Dorsolateral prefrontal cortex (tissue), 122 donors: ENCODE measurements at places on chromosomes 2 and 18.

DNA sequence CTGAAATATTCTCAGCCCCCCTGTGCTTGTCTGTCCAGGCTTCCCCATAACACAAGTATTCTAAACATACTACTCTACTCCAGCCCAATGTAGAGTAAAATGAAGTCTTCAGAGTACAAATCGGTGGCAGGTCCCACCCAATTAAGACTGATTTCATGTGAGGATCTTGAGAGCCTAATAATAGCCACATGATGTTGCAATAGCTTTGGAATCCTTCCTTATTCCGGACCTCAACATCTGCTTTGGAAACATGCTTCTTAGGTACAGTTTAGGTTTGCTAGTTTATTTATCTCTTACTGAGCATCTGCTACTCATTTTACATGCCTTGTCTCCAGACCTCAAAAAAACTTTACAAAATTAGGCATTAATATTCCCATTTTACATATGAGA, 207.3 kb upstream of the RAB6C start:
- DNase-seq: no peak

DNA sequence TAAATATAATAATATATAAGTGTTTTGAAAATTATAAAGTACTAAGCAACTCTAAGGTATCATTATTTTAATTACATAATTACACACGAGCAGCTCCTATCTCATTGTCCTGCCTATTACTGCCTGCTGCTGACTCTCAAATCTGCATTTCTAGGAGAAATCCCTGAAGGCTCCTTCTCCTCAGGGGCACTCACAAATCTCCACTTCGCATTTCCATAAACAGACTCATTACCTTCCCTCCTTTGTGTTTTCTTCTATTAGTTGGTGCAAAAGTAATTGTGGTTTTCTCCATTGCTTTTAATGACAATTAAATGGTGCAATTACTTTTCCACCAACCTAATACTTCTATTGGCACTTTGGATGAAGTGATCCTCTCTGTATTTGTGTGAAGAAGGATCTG, 135.0 kb upstream of the HNMT start:
- no peak for DNase-seq

DNA sequence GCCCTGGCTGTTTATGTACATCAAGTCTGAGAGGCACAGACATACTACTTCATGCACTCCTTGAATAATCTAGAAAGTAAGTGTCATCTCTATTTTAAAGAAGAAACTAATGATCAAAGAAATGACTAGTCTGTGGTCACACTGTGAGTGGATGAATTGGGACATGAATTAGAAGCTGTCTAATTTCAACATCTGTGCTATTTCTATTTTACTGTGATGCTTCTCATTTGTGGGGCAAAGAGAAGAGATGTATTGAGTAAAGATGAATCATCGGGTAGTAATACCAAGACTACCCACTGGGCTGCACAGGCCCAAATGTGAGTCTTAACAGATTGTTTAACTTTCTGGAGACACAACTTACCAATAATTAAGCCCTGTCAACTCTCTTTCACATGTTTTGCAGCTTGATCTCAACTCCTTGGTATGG, 42.4 kb upstream of the MTIF2 start:
- no peak for DNase-seq

GRCh38 chr2:31413862-31414550, 536 bp downstream of the XDH start:
- DNase-seq: no peak

DNA sequence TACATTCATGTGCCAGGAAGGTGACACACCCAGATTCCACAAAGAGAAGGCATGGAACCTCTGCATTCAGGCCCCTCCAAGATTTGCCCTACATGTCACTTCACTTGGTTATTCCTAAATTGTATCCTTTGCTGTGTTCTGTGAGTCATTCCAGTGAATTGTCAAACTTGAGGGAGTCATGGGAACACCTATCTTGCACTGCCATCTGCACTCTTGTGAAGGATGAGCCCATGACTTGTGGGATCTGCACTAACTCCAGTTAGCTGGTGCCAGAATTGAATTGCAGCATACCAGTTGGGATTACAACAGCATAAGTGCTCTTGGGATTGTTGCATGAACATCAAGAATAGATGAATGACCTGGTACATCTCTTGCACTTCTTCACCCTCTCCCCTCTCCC, 1288.0 kb upstream of the ZEB2 start:
- DNase-seq: no peak

DNA sequence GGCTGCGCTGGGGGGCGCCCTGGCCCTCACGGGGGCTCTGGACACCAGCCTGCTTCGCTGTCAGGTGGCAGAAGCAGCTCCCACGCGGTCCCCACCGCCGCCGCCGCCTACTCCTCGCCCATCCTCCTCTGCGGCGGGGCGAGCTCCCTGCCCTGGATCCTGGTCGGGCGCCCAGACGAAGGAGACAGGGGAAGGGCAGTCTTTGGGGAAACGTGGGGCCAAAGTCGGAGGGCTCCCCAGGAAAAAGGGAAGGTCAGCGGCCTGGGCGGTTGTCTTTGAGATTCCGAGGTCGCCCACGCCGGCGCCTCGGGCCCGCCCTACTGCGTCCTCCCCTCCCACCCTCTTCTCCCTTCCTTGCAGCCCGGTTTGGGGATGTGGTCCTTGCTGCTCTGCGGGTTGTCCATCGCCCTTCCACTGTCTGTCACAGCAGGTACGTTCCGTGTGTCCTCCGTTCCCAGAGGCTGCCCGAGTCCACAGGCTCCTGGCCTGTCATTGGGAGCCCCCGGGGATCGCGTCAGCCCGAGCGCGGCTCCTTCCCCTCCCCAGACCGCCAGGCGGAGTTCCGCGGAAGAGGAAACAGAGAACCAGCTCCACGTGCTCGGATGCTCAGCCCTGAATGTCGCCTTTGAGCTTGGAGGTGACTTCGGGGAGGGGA, 800 bp downstream of the IL1RL2 start:
- peak; percentile 50 for DNase-seq

DNA sequence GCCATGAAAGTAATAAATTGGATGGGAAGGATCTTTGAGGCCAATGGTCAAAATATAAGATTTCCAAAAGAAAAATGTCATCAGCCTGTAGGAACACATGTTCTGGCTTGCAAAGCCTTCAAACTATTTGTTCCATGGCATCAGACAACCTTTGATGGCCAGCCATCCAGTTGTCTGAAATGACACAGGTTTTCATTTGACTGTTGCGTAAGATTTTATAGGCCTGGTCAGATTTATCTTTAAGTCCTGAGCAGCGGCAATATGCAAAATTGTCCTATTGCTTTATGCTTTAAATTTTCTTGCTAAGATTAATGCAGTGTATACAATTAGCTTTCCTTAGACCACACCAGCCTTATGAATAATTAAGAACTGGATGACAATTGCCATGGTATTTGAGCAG, 167.1 kb downstream of the AGPS start:
- DNase-seq: no peak

- no peak for DNase-seq
Measured at GRCh38 chr2:23008951-23009350, 376.0 kb upstream of the KLHL29 start.

DNA sequence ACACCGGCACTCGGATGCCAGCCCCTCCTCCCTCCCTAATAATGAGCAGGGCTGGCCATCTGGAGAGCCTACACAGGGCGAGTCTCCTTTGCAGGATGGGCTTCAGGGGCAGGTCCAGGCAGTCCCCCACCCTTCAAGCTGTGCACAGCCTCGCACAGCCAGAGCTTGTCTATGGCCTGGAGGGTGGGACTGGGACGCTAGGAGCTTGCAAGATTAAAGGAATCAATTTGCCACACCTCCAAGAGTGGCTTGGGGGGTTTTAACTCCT, 43.9 kb upstream of the OTOF start:
- no peak for DNase-seq

DNA sequence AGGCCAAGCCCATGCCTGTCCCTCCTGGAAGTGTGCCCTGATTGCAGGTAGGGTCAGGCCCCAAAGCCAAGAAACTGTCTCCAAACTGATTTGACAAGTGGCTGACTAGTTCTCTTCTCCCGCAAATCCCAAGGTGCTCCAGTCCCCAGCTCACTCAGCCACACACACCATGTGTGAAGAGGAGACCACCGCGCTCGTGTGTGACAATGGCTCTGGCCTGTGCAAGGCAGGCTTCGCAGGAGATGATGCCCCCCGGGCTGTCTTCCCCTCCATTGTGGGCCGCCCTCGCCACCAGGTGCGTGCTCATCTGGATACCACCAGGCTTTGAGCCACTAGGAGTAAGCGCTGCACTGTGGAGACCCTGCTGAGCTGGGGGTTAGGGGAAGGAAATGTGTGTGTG, 8.3 kb downstream of the ACTG2 start:
- no peak for DNase-seq

DNA sequence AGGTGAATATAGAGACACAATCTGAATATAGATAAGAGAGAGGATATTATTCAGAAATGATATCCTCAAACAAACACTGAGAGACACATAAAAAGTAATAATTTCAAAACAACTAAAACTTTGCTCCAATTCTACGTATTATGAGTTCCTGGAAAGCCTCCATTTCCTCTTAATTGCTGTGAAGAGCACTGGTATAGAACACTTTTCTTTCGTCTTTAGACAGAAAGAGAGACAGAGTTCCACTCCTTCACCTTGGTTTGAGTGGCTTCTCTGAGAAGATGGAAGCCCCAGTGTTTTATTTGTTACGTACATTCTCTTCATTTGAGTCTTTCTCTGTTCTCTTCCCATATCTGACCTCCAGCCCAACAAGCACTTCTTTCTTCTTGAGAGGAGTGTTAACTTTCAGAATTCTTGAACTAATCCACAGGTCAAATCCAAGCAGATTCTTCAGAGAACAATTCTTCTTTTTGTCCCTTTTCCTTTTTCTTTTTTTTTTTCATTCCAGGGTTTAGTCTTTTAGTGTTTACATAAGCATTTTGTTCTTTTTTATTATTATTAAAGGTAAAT, 6.4 kb upstream of the PIK3C3 start:
- DNase-seq: no peak

DNA sequence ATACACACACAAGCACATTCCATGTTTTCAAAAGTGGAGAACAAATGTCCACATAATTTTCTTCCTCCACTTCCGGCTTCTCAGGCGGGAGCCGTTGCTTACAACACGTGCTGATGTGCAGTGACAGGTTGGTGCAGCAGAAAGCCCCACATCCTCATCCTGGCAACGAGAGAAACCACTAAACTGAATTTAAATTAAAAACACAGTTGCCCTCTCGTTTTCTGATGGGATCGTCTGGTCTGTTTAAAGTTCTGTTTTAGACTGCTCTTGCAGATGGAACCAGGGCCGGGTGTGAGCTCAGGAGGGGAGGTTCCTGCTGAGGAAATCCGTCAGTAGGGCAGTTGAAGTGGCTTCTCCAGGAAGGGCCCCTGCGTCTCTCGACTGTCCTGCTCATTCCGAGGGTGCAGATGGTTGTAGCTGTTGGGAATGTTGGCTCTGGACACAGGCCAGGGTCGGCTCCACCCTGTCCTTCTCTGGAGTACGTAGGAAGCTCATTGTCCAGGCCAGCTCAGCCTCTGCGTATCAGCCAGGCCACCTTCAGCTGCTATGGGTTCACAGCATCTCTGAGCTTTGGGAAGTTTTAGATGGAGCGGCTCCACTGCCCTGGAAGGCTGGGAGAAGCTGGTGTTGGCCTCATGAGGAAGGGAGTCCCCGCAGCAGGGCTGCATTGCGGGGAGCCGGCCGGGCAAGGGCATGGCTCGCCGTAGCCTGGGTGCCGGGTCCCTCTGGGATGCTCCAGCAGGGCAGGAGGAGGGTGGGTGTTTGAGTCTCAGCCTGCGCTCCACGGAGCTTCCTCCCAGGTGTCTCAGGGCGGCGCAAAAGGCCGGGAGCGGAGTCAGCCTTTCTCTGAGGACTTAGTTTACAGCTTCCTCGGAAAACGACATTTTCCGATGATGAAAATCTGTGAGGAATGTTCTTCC, 58.3 kb downstream of the NFATC1 start:
- no peak for DNase-seq

DNA sequence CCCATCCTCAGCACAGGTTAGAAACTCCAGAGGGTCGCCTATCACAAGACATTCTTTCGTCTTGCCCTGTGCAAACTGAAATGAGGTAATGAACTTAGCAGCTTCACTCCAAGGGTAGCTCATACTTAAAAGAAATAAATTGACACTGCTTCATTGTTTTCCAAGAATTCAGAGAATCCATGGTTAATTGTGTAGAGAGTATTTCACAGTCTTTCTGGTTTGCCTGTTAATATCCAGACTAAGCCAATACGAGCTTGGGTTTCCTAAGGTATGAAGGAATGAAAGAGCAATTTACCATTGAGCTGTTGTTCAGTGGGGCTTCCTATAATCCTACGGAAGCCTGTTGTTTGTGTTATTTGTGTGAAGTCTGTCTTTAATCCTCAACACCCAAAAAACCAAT, 58.7 kb downstream of the FAM124B start:
- DNase-seq: no peak

DNA sequence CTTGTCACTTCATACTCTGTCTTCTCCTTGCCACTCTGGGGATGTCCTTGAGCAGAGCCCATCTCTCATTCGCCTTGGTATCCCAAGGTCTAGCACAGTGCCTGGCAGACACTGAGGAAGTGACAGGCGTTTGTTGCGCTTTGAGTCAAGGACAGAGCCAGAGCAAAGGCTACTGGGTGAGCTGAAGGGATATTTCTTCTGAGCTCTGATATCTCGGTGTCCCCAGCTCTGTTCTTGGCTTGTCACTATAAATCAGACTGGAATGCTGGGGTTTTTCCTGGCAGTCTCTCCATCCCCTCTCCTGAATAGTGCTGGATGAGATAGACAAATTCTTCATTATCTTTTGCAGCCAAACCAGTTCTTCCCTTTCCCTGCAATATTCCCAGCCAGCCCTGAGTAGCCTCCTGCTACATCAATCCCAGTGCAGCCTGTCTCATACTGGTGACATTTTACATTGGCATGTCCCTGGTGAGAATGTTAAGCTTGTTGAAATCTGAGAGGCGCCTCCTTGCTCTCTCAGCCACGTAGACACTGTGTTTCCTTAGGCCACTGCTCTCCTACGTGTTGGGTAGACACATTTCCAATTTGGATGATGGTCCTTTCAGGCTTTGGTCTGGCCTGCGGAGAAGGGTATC, 61.7 kb downstream of the CTIF start:
- DNase-seq: no peak

GRCh38 chr2:142769761-142770160, 107.7 kb upstream of the KYNU start:
- no peak for DNase-seq

GRCh38 chr2:168660870-168661862, 141.3 kb upstream of the NOSTRIN start:
- DNase-seq: no peak

DNA sequence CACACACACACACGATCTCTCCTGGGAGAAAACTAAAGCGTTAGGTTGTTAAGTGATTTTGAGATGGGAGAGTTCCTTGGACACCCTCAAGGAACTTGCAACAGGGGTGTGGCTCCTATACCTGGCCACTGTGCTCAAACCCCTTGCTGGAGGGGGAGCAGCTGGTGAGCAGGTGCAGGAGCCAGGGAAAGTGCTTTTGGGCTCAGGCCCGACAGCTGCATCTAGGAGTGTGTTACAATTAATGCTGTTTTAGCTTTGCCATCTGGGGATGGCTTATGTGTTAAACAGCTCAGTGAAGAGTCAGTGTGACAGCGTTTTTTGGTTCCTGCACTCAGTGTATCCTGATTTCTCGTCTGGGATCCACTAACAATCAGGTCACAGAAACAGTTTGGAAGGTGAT, 510.8 kb downstream of the TRIB2 start:
- DNase-seq: no peak
